Stimulated activated CD4-positive, alpha-beta T cell treated with anti-CD3 and anti-CD28 coated beads, Interleukin-15, amount 100 ng/mL, for 48 hours (primary cell): ENCODE measurements at places on chromosomes 12 and 14.

DNA sequence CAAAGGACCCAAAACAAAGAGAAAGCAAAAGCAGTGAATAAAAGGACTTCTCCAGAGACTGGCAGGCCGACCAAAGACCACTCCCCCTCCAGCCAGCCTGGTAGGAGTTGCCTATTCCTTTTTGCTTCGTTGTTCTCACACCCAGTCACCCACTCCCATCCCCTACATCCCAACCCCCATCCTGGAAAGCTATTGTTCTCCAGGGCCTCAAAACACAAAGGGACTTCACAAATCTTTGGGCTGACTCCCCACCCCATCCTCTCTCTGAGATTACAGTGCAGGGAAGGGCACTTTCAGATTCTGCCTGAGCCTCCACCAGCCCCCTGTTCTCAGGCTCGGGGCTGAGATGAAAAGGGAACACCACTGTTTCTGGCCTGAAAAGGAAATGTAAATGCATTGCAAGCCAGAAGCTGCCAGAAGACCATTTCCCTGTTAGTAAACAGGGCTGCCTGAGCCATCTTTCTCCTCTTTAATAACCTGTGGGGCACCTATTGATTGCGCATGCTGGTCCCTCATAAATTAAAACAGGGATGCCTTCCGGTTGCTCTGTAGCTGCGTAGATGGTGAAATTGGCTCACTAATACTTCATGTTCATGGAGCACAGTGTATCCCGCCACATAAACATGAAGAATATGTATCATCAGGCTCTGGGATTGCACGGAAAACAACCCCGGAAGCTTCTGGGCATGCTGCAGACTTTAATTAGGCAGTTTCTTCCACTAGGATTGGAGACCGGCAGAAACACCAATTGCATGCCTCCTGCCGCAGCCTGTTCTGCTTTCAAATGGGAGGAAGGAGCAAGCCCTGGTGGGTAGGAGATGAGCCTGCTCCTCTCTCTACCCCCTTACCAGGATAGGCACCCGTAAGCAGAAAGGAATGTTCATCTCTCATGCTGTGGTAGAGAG lies 130.3 kb upstream of the FUT8 start:
- DNase-seq = no peak

- no peak for DNase-seq
Measured at GRCh38 chr12:126915309-126915708, 1351.7 kb upstream of the TMEM132C start.

GRCh38 chr14:51733147-51733546 lies 81.4 kb downstream of the FRMD6 start:
- no peak for DNase-seq

- no peak for DNase-seq
Measured at GRCh38 chr14:77416836-77417235, 6.5 kb downstream of the NOXRED1 start.

- no peak for DNase-seq
Measured at GRCh38 chr14:61489512-61489911, 168.1 kb downstream of the PRKCH start.

DNA sequence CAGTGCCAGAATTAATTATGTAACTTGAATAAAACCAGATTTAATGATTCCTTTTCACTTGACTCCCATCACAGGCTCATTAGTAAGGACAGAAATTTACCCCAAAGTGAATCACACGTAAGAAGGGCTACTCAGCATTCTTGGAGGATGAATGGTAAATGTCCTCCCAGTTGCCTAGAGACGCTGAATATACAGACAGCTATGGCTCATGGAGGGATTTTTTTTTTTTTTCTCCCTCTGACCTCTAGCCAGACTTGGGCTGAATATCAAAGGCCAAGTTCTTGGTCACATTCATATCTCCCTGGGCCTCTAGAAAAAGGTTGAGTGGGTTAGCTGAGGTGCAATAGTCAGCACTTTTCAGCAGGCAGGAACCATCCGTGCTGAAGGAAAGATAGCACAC lies 77.5 kb downstream of the PHLDA1 start:
- DNase-seq = no peak

GRCh38 chr14:53534841-53535240 lies 381.7 kb upstream of the DDHD1 start:
- no peak for DNase-seq

GRCh38 chr12:70002097-70002911 lies 177.3 kb downstream of the MYRFL start:
- no peak for DNase-seq
